ENCODE measurements at places on chromosomes 6 and 20.

GRCh38 chr6:18269717-18270116 lies 5.4 kb upstream of the DEK start:
- no peak for DNase-seq

- no peak for DNase-seq
Measured at GRCh38 chr6:41504466-41505121, 41.6 kb upstream of the FOXP4 start.

DNA sequence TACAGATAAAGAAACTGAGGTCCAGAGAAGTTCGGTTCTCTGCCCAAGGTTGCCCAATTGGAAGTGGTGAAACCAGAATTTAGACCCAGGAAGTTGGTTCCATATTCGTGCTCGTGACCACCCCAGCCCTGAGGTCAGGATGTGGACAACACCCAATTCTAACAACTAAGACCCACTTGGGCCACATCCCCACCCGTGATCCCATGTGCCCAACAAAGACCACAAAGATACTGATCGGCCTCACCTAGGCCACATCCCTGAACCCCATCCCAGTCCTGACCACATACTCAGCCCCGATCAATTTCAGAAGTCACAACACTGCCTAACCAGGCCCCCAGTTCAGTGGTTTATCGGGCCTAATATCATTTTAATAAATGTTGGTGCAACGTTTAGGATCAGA lies 138.4 kb downstream of the PREX1 start:
- DNase-seq, result no peak

DNA sequence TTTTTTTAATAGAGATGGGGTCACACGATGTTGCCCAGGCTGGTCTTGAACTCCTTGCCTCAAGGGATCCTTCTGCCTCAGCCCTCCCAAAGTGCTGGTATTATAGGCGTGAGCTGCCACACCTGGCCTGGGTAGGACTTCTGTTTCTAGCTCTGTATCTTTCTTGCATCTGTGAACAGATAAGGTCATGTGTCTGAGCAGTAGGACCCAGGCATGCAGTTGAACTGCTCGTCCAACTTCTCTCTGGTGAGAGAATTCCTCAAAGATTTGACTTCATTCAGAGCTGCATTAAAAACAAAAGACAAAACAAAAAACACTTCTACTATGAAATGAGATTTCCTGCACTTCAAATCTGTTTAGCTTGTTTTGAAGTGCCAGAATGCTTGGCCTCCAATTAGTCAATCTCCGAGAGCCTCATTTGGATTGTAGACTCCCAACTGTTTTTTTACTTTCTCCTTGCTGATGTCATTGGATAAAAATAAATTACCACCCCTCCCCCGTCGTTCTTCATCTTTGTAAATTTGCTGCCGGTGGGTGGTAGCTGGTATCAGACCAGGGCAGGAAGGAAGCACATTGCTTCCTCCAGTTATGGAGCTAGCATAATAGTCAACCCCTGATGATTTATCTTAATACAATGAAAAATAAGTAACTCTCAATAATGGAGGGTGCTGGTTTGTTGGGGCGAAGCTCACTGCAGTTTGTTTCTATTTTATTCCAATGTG lies 17.6 kb downstream of the CD109 start:
- DNase-seq, result no peak

GRCh38 chr6:111632468-111633247 lies 27.0 kb upstream of the TRAF3IP2 start:
- no peak for DNase-seq

- no peak for DNase-seq
Measured at GRCh38 chr20:3107464-3108025, 23.0 kb upstream of the AVP start.

DNA sequence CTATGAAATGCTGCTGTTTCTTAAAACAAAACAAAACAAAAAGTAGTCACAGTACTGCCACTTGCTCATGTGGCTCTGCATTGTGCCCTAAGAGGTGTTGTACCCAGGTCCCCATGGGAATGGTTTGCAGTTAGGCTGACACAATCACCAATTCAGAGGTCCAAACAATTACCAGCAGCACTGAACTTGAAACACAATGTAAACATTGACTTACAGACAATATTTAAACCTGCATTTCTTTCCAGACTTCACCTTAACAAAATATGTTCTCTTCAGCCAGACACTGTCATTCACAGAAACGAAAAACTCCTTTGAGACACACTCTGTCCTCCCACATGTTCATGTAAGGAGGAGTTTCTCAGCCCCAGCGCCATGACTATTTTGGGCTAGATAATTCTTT lies 206.8 kb upstream of the ARG1 start:
- DNase-seq, result no peak

GRCh38 chr6:145327586-145327985 lies 407.7 kb downstream of the EPM2A start:
- DNase-seq, result no peak

- no peak for DNase-seq
Measured at GRCh38 chr6:157967020-157967419, 14.6 kb upstream of the SYNJ2 start.

GRCh38 chr20:60086821-60087562 lies 128.8 kb downstream of the CDH26 start:
- no peak for DNase-seq

- DNase-seq, result no peak
Measured at GRCh38 chr20:8414586-8415274, 282.7 kb downstream of the PLCB1 start.

- no peak for DNase-seq
Measured at GRCh38 chr6:24126586-24127192, 674 bp downstream of the NRSN1 start.

DNA sequence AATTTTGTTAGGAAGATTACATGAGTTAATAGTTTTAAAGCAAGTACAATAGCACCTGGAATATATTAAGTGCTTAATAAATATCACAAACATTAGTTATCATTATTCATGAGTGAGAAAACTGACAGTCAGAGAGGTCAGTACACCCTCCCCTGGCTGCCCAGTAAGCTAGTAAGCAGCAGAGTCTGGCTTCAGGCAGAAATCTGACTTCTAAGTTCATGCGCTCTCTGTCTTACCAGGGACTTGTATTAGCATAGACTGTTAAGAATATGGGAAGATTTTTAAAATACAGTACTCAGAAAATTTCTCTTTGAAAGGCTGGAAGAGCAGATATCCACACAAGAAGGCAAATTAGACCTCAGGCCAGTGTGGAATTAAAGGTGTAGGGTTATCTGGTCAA lies 40.8 kb downstream of the BCAS1 start:
- DNase-seq, result no peak

DNA sequence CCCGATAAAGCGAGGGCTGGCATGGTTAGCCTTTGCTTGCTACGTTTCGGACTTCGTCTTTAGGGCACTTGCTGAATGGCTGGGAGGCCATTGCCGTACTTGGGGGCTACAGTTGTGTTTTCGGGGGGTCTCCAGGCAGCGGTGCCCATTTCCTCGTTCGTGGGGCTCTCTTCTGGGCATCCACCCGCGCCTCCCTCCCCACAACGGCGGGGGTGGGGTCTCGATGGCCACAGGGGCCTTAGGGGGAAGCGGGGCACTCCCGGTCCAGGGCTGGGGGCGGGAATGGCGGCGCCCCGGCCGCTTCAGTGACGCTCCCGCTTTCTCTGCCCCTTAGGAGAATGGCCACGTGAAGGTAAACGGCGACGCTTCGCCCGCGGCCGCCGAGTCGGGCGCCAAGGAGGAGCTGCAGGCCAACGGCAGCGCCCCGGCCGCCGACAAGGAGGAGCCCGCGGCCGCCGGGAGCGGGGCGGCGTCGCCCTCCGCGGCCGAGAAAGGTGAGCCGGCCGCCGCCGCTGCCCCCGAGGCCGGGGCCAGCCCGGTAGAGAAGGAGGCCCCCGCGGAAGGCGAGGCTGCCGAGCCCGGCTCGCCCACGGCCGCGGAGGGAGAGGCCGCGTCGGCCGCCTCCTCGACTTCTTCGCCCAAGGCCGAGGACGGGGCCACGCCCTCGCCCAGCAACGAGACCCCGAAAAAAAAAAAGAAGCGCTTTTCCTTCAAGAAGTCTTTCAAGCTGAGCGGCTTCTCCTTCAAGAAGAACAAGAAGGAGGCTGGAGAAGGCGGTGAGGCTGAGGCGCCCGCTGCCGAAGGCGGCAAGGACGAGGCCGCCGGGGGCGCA lies 2.4 kb downstream of the MARCKS start:
- DNase-seq, result no peak

- no peak for DNase-seq
Measured at GRCh38 chr6:51213811-51214210, 395.1 kb downstream of the TFAP2B start.

DNA sequence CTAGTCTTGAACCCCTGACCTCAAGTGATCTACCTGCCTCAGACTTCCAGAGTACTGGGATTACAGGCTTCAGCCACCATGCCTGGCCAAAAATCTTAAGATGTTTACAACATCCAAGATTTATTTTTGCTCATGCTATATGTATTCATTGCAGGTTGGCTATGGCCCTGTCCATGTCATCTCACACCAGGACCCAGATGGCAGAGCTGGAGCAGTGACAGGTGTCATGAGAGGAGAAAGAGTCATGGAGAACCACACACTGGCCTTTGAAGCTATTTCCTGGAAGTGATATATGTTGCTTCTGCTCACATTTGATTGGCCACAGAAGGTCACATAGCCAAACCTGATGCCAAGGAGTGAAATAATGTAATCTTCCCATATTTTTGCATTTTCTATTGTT lies 13.8 kb upstream of the DDR1 start:
- DNase-seq, result no peak

DNA sequence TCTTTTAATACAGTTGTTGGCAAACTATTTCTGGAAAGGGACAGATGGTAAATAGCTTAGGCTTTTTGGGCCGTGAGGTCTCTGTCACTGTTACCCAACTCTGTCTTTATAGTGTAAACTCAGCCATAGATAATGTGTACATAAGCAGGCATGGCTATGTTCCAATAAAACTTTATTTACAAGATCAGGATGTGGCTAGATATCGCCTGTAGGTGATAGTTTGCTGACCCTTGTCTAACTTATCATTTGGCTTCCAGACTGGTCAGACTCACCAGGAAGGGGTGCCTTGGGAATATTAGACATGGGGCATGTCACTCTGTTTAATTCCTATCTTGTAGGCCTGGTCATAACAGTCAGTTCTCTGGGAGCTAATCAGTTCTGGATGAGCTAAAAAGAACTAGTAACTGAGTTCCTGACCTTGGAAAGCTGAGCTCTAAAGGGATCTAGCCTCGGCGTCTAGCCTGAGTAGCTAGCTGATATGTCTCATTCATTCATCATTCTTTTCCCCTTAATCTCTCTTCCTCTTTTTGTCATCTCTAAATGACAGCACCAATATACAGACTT lies 163.6 kb downstream of the SLC16A10 start:
- no peak for DNase-seq

DNA sequence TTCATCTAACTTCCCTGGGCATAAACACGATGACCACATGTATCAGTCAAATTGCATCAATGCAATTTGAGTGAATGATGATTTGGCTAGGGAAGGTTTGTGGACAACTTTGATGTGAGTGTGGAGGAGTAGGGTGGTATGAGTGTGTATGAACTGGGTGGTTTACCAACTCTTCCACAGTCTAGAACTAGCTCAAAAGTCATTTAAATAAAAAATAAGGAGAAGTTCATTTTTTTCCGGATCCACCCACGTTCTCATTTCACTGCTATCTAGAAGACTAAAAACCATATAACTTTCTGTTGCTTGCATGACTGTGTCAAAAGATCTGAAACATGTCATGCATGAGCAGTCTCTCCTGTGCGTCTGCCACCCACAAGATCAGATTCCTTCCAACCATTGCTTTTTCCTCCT lies 23.6 kb downstream of the SLC35D3 start:
- no peak for DNase-seq

GRCh38 chr6:132995432-132995831 lies 181.1 kb downstream of the RPS12 start:
- no peak for DNase-seq

- DNase-seq, result no peak
Measured at GRCh38 chr6:56851541-56852259, 103.2 kb upstream of the BEND6 start.

DNA sequence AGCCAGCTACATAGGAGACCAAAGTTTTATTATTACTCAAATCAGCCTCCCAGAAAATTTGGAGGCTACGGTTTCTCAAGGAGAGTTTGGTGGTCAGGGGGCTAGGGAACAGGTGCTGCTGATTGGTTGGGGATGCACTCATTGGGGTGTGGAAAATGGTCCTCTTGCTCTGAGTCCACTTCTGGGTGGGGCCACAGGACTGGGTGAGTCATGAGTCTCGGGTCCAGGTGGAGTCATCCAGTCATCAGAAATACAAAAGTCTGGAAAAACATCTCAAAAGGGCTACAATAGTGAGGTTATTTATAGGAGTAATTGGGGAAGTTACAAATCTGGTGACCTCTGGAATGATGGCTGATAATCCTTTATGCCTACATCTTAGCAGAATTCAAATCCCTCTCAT lies 54.3 kb upstream of the SLC22A16 start:
- no peak for DNase-seq

DNA sequence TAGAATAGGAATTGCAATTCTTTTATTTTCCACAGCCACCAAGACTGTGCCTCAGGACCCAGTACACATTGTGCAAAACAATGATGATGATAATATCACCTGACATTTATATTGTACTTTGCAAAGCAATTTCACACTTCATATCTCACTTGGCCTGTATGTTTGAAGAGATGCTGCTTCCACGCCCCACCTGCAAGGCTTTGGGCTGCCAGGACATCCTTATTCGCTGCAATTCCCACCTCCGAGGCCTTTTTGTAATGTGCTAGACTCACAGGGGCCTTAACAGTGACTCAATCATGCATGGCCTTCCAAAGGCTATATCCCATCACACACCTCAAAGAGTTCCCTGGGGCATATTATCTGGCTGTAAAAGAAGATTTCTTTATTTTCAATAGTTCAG lies 200.9 kb downstream of the MYLK4 start:
- no peak for DNase-seq

DNA sequence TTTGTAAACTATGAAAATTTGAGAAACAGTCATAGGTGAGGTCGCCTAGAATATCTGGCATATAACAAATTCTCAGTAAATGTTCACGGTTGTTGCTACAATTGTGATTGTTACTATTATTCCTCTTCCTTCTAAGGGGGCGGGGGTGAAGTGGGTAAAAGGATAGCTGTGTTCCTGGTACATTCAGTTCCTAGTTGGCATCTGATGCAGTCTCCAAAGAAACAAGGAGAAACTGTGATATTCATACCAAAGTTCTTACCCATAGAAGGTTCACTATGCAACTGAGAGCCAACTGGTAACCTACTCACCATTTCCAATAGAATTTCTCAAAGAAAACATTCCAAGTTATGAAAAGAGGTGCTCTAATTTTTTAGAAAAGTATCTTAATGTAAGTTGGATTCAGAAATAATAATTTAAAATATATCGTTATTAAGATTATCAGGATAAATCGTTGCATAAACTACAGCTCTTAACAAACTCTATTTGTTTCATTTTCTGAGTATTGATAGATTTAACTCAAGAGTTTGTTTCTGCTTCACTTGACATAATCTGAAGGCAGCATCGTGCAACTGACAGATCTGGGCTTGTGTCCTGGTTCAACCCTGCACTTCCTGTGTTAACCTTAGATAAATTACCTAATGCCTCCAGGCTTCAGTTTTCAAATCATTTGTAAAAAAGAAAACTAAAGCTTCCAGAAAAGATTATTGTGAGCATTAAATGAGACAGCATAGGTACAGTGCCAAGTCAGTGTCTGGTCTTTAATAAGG lies 13.3 kb upstream of the MAP7 start:
- DNase-seq, result no peak
